ENCODE measurements at places on chromosomes 5 and 9.

DNA sequence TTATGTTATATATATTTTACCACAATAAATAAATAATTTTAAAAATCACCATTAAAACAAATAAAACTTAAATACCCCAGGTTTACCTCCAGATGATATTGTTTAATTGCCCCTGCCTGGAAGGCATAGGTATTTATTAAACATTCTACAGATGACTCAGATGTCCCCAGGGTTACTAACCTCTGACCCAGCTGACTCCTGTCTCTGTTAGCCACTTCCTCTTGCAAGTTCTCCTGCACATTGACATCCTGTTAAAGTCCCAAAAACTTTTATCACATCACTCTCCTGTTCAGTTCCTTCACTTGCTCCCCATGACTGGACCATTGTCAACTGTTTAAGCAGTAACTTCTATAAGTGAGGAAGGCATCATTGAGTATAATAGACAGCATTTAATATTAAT is 37.0 kb upstream of the RAB3C start:
- no peak for DNase-seq

DNA sequence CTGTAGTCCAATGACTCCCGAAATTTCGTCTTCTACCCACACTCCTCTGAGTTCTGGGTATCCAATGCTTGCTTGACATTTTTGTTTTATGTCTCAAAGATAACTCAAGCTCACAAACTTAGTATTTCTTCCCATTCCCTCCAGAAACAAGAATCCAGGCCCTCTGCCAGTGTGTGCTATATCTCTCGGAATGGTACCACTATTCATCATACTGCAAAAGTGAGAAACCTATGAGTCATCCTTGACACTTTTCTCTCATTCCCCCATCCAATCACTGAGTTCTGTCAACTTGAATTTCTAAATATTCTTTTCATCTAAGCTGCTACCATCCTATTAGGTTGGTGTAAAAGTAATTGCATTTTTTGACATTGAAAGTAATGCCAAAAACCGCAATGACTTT is 9.8 kb downstream of the SLC12A2 start:
- no peak for DNase-seq

GRCh38 chr9:24698881-24699518 is 153.3 kb upstream of the IZUMO3 start:
- no peak for DNase-seq

GRCh38 chr9:134914501-134914834 is 3.2 kb downstream of the FCN1 start:
- DNase-seq = no peak

GRCh38 chr9:20333991-20334390 is 288.3 kb downstream of the MLLT3 start:
- DNase-seq = peak; percentile 33

DNA sequence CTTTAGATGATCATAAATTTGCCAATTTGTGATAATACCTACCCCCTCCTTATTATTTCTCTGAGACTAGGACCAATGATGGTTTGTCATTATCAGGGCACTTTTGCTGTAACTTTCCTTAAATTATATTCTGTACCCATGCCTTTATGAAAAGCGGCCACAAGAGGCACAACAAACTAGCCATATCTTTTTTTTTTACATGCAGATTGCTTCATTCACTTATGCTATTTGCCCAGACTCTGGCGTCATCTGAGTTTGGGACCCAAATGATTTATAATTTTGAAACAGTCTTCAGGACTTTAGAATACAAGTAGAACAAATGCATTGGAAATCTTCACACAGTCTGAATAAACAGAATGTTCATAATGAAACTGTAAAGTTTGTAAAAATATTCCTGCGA is 408.1 kb downstream of the MAT2B start:
- no peak for DNase-seq

GRCh38 chr9:77449240-77450084 is 198.7 kb downstream of the GNA14 start:
- DNase-seq = no peak

DNA sequence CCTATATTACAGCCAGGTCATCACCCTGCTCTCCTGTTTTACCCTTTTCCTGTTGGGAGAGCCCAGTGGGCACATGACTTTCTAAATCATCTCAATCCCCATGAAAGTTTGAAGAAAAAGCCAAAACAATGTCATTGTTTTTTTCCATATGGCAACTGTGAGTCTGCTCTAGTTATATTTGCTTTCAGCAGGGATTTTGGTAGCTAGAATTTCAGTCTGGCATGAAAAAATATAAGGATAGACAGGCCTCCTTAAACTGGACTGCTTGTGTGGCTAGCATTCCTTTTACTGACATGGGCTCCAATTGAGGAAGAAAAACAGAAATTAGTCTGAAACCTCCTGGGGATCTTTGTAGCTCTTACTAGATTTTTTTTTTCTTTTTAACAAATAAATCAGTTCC is 25.6 kb downstream of the MOCS2 start:
- no peak for DNase-seq

- no peak for DNase-seq
Observed at GRCh38 chr9:78025186-78025585, 6.4 kb downstream of the GNAQ start.

DNA sequence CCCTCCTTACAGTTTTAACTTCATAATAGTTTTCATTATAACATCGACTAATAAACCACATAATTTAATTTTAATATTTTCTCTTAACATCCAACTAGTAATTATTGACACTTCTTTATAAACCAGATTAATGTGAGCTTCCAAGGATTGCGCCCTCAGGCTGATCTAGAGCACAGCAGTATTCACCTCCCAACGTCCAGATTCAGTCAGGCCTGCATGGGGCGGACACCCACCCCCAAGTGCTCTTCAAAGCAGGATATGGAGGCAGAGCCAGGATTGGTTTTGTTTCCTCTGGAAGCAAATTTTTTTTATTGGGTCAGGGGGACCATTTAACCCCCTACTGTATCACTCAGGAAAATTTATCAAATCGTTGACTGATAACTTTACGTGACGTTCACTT is 215.4 kb downstream of the TRIO start:
- DNase-seq = no peak

DNA sequence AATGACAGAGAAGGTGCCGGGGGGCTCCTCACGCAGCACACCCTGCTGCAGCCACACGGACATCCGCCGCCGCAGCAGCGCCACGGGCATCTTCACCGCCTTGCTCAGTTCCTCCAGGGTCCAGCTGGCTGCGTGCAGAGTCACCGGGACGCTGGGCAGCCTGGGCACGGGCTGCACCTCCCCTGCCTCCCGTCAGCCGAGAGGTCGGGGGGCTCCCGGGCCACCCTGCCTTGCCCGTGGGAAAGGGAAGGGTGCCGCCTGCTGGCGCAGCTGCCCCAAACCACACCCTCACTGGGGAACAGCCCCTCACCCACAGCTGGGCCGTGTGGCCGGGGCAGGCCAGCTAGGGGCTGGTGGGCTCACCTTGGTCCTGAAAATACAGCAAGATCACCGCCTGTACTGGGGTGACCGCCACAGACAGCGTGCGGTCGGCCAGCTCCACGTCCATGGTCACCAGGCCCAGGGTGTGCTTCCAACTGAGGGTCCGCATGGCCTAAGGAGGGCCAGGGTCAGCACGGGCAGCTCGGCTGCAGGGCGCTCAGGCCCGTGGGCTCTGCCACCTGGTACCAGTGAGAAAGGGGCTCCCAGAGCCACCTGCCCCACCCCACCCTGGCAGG is 3.6 kb upstream of the TMEM210 start:
- DNase-seq = no peak

DNA sequence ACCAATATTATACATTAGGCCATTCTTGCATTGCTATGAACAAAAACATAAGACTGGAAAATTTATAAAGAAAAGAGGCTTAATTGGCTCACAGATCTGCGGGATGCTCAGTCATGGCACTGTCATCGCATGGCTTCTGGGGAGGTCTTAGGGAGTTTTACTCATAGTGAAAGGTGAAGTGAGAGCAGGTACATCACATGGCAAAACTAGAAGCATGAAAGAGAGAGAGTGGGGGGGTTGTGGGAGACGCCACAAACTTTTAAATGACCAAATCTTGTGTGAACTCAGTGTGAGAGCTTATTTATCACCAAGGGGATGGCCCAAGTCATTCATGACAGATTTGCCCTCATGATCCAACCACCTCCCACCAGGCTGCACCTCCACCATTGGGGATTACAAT is 398.3 kb upstream of the EDIL3 start:
- DNase-seq = no peak

DNA sequence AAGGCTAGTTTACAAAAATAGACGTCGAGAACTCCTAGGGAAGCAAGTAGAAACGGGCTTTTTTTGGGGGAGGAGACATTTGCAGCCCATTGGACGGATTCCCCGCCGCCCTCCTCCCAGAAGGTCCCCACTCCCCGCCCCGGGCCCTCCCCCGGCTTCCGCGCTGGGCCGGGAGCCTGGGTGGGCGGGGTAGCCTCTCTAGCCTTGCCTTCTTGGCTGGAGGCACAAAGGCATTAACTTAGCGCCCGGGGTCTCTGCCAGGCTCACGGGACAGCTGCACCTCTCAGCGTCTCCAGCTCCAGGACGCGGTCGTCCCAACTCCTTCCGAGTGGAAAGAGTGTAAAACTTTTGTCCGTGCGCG is at the start of gene DMRTA1:
Gene DMRTA1 (plus strand): TSS at position 236 of the 361 bp plus-strand sequence. CDS start 242 bp downstream, outside the sequence.
- peak; percentile 59 for DNase-seq

- DNase-seq = no peak
Observed at GRCh38 chr9:15401266-15401665, 21.4 kb upstream of the SNAPC3 start.

DNA sequence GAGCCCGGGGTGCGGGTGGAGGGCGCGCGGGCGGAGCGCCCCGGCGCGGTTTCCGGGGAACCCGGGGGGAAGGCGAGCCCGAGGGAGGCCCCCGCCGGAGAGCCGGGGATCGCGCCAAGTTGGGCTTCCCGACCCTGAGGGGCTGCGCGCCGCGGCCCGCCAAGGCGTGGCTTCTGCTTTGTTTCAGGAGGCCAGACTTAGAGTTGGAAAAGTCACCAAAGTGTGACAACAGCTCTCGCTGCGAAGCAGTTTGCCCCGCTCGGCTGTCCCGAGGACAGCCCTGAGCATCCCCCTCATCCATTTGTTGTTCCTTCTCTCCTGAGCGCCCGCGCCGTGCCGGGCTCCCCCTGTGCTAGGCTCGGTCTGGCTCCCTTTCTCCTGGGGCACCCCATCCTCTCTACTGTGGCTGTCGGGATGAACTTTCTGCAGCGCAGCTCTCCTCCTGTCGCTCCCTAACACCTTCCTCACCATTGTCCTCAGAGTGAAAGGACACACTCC is 410 bp downstream of the GLIPR2 start:
- no peak for DNase-seq

- DNase-seq = no peak
Observed at GRCh38 chr5:126284977-126285696, 138.1 kb upstream of the GRAMD2B start.

- DNase-seq = no peak
Observed at GRCh38 chr5:138631096-138631928, 56.1 kb upstream of the HSPA9 start.

DNA sequence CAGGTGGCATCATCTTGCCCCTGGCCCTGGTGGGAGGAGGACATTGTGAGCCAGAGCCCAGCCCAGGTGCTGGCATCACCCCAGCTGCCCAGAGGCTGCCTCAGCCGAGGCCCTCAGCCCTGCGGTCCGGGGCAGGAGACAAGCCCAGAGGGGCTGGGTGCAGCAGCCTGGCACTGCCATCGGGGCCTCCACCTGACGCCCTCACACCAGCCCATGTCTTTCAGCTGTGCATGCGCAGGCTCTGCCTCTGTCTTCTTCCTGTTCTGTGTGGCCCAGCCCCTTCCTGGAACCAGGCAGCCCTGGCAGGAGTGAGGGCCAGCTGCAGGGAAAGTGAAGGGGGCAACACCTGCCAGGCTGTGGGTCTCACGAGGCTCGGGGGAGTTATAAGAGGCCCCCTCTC is 4.8 kb upstream of the CEL start:
- no peak for DNase-seq

GRCh38 chr5:84249918-84250630 is 134.6 kb downstream of the EDIL3 start:
- peak; percentile 35 for DNase-seq

GRCh38 chr5:15168358-15168757 is 296.8 kb upstream of the ANKH start:
- DNase-seq = no peak

DNA sequence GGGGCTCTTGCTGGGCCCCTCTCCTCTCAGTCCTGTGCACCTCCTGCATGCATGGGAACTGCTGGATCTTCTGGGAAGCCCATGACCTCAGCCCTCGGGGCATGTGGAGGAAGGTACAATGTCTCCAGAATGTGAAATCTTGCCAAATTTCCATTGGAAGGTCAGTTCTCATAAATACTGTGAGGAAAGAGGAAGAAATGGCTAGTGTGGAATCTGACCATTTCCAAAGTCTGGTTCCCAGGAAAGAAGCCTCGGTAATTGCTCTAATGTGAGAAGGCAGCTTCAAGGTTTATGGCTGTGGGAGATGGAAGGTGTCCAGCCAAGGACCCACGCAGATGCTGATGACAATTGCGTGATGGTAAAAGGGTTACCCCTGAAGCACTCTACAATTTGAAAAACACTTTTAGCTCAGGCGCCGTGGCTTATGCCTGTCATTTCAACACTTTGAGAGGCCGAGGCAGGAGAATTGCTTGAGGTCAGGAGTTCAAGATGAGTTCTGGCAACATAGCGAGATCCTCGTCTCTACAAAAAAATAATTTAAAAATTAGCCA is 8.1 kb upstream of the IL17B start:
- DNase-seq = no peak

GRCh38 chr9:18786196-18786595 is 246.8 kb downstream of the SAXO1 start:
- DNase-seq = no peak

GRCh38 chr5:96248131-96248530 is 184.9 kb downstream of the PCSK1 start:
- no peak for DNase-seq

DNA sequence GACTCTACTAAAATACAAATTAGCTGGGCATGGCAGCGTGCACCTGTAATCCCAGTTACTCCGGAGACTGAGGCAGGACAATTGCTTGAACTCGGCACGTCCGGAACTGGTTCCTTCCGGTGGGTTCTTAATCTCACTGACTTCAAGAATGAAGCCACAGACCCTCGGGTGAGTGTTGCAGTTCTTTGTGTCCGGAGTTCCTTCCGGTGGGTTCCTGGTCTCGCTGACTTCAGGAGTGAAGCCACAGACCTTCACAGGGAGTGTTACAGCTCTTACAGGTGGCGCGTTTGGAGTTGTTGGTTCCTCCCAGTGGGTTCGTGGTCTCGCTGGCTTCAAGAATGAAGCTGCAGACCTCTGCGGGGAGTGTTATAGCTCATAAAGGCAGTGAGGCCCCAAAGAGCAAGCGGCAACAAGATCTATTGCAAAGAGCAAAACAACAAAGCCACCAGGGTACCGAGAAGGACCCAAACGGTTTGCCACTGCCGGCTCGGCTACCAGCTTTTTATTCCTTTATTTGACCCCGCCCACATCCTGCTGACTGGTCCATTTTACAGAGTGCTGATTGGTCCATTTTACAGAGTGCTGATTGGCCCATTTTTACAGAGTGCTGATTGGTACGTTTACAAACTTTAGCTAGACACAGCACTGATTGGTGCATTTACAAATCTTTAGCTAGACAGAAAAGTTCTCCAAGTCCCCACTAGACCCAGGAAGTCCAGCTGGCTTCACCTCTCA is 28.6 kb upstream of the SLC6A19 start:
- no peak for DNase-seq
